ENCODE measurements at places on chromosomes 2 and 18.

GRCh38 chr2:100262046-100262445 is 60.3 kb downstream of the LONRF2 start:
- DNase-seq: no peak

GRCh38 chr18:3059272-3059671 is 46.3 kb upstream of the LPIN2 start:
- DNase-seq: no peak

- no peak for DNase-seq
These were observed 31.3 kb downstream of the AAK1 start for GRCh38 chr2:69612200-69612599.

GRCh38 chr2:55311444-55311870 is 42.4 kb upstream of the MTIF2 start:
- no peak for DNase-seq

DNA sequence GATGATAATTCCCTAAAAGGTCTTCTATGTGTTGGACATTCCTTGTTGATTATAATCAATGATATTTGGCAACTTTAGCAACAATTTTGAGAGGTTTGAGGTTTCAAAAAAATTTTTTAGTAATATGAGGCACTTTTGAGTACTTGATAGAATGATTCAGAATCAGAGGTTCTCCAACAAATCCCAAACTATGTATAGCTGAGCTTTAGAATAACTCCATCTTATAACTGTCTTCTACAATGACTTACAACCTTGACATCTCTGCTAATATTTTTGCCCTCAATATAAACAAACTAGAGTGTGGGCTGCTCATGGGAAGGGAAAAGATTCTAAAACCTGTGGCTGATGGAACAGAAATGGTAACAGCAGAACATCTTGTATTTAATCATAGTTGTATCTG is 21.5 kb upstream of the SERPINB7 start:
- no peak for DNase-seq

- no peak for DNase-seq
These were observed 60.9 kb upstream of the TWIST2 start for GRCh38 chr2:238786792-238787490.

GRCh38 chr2:178589335-178589734 is 109.1 kb downstream of the PLEKHA3 start:
- DNase-seq: no peak

- DNase-seq: no peak
These were observed 31.3 kb downstream of the TMEM177 start for GRCh38 chr2:119710281-119710680.

DNA sequence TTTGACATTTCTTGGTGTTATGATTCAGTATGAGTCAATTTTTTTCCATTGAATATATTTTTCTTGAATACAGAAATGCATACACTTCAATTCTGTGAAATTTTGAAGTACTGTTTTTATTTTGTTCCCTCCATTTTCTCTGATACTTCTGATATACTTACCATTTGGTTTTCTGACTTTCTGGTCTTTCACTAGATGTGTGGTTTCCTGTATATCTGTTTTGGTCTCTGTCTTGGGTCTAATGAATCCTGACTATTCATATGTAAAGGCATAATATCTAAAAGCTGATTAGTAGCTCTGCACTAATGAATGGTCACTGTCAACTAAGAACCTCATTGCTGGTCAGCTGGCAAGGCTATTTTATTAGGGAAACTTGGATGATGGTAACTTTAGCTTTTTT is 345.6 kb downstream of the GRB14 start:
- no peak for DNase-seq
